ENCODE measurements at places on chromosomes 16 and 17. TPM values are rescaled to one million over a fixed set of nuclear protein-coding genes. Genes with fewer than 3 reads are reported as not detected.

DNA sequence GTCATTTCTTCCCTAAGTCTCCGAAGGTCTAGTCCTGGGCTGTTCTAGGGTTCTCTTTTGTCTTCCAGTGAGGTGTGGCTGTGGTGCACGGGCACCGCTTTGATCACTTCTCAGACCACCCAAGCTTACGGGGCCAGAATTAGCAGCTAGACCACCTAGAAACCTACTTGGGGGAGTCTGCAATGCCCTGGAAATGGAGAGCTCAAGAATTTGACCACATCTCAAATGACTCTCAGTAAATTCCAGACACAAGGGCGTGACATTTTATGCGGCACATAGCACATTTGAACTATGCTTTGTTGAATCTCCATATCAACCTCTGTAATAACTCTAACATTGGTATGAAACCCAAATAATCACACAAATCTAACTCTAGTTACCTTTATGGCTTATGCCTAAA is 24.9 kb downstream of the TRIM16 start:
- no peak for DNase-seq

Gene CCL23
- total RNA-seq = not detected

GRCh38 chr16:72428681-72429376 is 256.9 kb upstream of the PMFBP1 start:
- DNase-seq = no peak

Gene PYCARD
- total RNA-seq = not detected

Gene GALK1
- total RNA-seq = 72.7 TPM

Gene IRX3
- 7.7 TPM for total RNA-seq

GRCh38 chr17:40354221-40355122 is 10.1 kb downstream of the GJD3 start:
- no peak for DNase-seq

GRCh38 chr17:10742431-10742830 is 12.6 kb upstream of the TMEM220 start:
- no peak for DNase-seq

- DNase-seq = no peak
These were observed 713 bp downstream of the RHOT2 start for GRCh38 chr16:668519-669171.

DNA sequence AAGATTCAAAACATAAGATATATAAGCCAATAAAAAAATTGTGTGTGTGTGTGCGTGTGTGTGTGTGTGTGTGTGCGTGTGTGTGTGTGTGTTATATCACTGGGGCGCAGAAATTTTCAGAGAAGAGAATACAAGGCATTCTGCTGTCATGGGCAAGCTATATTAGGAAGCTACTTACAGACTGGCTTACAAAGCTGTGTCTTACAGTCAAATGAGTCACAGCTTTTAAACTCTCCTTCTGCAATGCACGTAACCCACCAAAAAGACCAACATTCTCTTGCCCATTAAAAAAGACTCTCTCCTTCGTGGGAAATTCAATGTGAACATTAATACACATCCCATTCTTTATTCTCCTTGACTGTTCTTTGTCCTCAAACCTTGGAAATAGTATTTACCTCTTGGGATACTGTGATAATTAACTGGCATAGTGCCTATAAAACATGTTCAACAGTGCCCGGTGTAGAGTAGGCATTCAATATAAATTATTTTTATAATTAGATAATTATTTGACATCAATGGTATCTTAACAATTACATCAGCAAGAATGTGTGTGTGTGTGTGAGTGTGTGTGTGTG is 860.4 kb upstream of the SOX9 start:
- DNase-seq = peak; percentile 10

Gene ENPP7
- total RNA-seq = not detected

Gene SCNN1B
- total RNA-seq = not detected

DNA sequence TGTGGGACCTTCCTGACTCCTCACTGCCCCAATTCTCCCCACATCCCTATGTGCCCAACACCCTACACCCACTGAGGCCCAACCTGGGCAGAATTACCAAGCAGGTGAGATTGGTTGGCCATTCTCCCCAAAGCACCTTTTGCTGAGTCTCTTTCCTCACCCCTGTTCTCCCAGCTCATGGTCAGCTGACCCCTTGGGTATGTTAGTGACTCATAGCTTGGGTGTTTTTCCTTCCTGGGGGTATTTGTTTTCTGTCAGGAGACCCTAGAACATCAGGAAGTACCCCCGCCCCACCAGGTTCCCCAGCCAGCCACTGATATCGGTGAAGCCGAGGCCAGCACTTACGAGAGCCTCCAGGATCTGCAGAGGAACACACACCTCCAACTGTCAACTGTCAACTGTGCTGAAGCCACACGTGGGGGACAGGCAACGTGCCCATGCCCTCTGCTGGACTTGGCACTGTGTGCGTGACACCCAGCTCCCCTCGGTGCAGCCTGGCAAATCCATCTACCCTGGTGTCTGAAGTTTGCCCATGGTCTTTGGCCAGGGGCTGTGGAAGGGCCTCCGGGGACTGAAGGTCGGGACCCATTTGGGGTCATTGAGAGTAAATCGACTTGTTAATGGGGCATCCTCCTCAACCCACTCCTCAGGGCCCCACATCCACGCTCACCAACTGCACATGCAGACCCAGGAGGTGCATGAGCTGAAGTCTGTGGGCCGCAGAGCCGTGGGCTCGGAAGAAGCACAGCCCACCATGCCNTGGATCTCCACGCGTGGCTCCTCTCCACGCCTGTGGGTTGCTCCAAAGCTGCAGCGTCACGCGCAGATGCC is 53.1 kb downstream of the METRNL start:
- DNase-seq = no peak

DNA sequence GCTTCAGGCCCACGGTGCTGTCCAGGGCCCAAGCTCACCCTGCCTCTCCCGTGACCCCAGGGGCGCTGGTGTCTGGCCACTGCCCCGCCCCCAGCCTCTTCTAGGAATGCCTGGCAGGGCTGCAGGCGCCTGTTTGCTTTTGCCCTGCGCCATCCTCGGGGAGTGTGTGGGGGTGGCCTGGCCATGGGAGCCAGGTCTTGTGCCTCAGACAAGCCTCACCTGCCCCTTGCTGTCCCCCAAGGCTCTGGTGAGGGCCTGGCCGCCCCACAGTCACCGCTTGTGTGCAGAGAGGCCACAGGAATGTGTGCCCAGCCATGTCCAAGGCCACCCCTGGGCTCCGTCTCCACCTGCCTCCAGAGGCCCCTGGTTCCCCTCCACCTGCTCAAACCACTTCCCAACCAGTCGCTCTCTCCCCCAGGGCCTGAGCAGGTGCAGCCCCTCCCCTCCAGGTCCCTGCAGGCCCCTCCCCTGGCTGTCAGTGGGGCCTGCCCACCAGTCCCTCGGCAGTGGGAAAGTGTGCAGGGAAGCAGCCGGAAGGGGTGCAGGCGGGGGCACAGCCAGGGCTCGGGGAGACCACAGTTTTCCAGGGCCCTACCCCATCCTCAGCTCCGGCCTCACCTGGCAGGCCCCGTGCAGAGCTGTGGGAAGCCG is 841 bp upstream of the IGFALS start:
- DNase-seq = no peak

DNA sequence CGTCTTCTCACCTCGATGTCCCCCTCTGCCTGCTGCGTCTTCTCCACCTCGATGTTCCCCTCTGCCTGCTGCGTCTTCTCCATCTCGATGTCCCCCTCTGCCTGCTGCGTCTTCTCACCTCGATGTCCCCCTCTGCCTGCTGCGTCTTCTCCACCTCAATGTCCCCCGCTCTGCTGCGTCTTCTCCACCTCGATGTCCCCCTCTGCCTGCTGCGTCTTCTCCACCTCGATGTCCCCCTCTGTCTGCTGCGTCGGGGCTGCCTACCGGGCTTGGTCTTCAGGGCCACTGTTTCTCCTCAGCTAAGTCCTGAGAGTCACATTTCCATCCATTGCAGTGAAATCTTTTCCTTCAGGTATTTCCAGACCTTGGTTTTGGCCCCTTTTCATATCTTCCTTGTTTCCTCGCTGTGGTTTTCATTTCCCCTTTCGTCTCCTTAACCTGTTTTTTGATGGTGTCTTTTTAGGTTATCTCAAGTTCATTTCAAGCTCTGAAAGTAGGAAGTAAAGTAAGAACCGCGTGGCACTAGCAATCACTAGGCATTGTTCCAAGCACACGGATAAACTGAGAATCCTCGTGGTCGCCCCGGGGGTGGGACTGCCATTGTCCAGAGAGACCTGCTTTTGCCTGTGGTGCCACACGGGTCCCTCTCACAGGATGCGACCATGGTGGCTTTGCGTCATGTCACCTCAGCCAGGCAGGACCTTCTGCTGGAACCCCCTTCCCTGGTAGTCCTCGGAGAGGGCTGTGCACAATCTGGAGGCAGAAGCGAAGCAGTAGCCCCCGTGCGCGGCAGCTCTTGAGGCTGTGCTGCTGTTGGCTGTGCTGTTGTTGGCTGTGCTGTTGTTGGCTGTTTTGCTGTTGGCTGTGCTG is 9.5 kb upstream of the ZNF750 start:
- DNase-seq = no peak

Gene PRSS36
- total RNA-seq = 0.41 TPM

- no peak for DNase-seq
These were observed 4.5 kb downstream of the PRSS27 start for GRCh38 chr16:2715519-2715918.

DNA sequence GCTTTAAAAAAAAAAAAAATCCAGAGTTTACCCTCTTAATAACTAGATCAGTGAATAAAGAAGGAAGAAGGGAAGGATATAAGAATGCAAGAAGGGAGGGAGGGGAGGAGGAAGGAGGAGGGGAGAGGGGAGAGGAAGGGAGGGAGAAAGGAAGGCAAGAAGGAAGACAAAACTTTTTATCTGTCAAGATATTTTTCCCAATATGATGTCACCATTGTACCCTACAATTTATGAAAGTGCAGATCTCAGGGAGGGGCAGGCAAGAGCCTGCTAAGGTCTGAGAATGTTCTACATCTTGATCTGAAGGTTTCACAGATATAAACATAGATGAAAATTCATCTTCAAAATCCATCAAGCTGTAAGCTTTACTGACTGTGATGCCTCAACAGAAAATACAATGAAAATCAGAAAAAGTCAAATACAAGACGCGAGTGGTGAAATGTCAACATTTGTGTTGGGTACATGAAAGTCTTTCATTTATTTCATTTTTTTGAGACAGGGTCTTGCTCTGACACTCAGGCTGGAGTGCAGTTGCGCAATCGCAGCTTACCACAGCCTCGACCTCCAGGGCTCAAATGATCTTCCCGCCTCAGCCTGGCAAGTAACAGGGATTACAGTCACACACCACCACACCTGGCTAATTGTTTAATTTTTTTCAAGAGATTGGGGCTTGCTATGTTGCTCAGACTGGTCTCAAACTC is 57.1 kb upstream of the EMP2 start:
- no peak for DNase-seq

GRCh38 chr16:9256196-9256595 is 164.8 kb downstream of the HAPSTR1 start:
- DNase-seq = no peak

Gene SRL
- total RNA-seq = not detected

DNA sequence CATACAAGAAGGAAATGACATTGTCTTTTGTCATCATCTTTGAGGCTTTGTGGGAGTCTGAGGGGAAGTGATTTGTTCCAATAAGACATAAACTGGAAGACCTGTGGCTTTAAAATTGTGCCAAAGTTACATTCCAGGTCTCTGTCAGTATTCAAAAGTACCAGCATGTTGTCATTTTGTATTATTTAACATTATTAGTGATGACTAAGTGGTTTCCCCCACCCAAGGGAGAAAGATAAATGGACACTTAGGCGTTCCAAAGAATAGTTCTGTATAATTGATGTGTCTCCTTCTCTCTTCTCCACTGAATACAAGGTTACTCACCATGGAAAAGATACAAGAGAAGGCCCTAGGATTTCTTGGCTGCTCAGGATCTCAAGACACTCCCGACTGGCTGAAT is 3.8 kb downstream of the CFAP97D1 start:
- peak; percentile 83 for DNase-seq
